ENCODE measurements at places on chromosomes 13 and 19.

- no peak for DNase-seq
Observed at GRCh38 chr13:66805657-66806056, 424.5 kb downstream of the PCDH9 start.

DNA sequence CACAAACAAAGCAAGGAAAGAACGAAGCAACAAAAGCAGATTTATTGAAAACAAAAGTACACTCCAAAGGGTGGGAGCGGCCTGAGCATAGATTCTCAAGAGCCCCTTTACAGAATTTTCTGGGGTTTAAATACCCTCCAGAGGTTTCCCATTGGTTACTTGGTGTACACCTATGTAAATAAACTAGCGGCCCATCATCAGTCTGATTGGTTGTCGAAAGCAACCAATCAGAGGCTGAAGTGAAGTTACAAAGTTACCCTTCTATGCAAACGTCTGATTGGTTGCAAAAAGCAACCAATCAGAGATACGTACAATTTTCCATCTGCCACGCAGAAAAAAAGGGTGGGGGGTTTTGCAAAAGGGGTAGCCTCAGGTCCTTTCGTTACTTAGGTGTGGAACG, 96.3 kb upstream of the UBAC2 start:
- no peak for DNase-seq

DNA sequence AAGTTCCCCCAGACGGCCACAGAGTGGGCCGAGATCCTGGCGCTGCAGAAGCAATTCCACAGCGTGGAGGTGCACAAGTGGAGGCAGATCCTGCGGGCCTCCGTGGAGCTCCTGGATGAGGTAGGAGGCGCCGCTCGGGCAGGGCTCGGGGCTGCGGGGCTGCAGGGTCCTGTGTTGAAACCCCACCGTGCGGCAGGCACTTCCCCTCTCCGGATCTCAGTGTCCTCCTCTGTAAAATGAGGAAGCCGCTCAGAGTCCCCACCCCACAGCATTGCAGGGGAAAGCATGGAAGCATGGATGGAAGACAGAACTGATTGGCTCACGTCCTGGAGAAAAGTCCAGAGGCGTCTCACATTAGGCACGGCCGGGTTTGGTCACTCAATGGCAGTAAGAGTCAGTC, 6.8 kb upstream of the SCN1B start:
- no peak for DNase-seq

GRCh38 chr13:105232439-105232838, 1303.0 kb downstream of the EFNB2 start:
- no peak for DNase-seq

DNA sequence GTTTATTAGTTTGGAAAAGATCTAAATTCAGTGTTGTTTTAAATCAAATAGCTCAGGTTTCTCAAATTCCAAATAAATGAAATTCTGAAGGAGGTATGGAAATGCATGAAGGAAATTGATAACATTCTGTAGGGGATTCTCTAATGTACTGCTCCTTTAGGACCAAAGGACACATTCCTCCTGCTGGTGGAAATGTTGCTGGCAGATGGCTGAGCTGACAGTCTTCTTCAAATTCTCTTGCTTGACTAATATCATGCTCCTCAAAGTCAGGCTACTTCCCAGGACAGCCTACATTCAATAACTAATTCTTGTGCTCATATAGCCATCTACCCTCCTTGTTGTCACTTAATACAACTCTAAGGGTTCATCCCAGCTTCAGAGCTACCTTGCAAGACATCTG, 1118.5 kb downstream of the PCDH9 start:
- no peak for DNase-seq

DNA sequence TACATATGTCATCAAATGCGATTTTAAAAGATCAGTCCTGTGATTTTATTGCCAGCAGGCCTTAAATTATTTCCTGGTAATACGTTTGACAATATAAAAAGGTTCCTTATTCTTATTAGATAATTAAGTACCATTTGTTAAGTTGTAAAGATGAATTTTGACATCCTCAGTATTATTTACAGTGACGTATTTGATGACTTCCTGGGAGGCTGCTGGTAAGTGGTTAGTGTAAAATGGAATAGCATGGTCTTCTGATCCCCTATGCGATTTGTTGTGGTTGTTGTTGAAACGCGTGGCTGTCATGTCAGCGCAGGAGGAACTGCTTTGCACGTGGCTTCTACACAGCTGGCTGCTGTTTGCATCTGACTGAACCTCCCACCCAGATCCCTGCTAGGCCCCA, 99.7 kb downstream of the DCLK1 start:
- DNase-seq = no peak

- no peak for DNase-seq
Observed at GRCh38 chr13:105816994-105817393, 718.5 kb downstream of the EFNB2 start.

- DNase-seq = no peak
Observed at GRCh38 chr13:42277618-42278276, 5.8 kb downstream of the AKAP11 start.

Data from stimulated activated CD4-positive, alpha-beta T cell treated with anti-CD3 and anti-CD28 coated beads, Interleukin-2, amount 100 ng/mL, for 24 hours (primary cell).